ENCODE measurements at places on chromosomes 1 and 21.

- DNase-seq: no peak
These were observed 7.0 kb upstream of the TUT4 start for GRCh38 chr1:52559875-52560274.

GRCh38 chr1:31591425-31592093 is 15.2 kb downstream of the TINAGL1 start:
- no peak for DNase-seq

- no peak for DNase-seq
These were observed 4.9 kb upstream of the MAPKAPK2 start for GRCh38 chr1:206679738-206680211.

- DNase-seq: no peak
These were observed 71.3 kb downstream of the OBSCN start for GRCh38 chr1:228279011-228279721.

GRCh38 chr1:147600119-147601111 is 59.1 kb downstream of the BCL9 start:
- DNase-seq: no peak

DNA sequence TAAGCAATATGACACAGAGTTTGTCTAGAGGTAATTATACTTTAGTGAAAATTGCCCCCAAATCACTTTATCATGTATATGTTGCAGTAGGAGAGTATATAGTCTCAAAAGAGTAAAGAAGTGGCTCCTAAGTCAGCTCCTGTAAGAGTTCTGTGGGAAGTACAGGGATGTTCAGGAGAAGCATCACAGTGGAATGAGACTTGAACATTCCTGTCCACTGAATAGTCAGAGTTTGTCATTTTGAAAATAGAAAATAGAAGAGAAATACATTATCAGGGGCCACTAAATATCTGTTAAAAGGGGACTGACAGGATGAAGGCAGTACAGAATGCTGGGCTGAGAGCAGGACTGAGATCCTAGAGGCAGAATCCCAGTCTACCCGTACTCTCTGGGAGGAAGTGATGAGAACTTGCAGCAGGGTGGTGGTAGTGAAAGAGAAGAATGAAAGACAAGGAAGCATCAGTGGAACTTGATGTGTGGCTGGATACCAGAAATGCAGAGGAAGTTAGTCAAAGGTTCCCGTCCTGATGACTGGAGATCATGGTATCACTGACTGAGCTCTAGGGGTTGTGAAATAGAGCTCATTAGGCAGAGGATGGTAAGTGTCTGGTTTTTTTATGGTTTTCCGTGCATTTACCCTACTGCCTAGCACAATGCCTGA is 153.4 kb downstream of the FMN2 start:
- no peak for DNase-seq

GRCh38 chr1:117661027-117661426 is 55.2 kb downstream of the TENT5C start:
- peak; percentile 61 for DNase-seq

DNA sequence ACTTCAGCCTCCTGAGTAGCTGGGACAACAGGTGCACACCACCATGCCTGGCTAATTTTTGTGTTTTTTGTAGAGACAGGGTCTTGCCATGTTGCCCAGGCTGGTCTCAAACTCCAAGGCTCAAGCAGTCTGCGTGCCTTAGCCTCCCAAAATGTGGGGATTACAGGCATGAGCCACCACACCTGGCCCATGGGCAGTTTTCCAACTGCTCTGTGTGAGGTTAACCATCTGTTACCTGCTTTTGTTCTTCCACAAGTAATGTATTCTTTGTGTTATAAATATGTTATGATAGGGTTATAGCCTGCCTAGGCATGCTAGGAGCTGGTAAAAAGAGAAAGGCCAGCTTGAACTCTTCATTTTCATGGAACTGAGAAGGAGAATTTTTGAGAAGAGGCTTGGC is 30.7 kb downstream of the TUFT1 start:
- no peak for DNase-seq

- no peak for DNase-seq
These were observed at the start of gene ELF3 for GRCh38 chr1:202010180-202011015. ELF3 (plus strand) TSS chr1:202010587; CDS start chr1:202011137, 550 bp downstream.

DNA sequence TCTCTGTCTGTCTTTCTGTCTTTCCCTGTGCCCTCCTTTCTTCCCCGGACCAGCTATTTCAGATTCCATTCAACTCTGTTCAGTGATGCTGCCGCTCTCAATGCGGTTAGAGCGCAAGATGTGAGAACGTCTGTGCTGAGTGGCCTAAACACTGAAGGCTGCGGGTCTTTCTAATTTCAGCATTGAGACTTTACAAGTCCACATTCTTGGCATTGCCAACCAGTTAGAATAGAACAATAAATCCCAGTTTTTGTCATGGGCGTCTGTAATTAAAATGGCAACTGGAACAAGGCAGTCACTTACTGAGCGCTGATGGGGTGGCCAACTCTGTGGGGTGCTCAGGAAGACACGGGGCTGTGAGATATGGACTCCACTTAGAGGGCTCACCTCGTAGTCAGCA is 112.8 kb downstream of the DHRS3 start:
- no peak for DNase-seq

DNA sequence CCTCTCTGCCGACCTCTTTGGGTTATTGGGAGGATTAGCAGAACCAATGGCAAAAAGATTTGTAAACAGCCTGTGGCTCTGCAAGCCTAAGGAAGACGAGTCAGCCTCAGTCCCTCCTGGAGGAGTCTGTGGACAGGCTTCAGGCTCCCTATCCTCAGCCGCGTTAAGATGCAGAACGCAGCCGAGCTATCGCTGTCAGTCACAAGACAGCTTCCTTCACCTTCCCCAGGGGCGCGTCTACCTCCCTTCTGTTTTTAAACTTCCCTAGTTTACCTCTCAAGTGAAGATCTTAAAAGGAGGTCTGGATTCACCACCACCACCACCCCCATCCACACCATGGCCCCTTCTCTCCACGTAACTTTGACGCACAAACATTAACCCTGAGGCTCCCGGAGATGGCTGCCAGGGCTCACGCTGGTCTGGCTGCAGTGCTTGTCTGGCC is 738 bp downstream of the CAMK1G start:
- no peak for DNase-seq

DNA sequence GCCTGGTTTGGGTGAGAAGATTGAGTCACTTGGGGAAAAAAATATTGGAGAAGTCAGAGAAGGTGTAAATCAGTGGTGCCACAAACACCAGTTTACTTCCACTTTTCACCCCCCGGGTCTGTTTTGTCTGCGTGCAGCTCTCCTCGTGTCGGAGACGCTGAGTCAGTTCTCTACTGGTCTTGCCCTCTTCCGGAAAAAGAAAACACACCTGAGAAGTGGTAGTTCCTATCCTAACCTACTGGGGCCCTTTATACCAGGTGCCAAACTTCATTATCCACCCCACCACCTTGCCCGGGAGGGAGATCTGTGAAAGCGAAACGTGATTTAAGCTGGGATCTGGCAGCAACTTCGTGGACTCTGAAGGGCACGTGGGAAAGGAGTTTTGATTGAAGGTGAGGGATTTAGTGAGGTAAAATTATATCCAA is 855 bp upstream of the IVNS1ABP start:
- DNase-seq: peak; percentile 77

DNA sequence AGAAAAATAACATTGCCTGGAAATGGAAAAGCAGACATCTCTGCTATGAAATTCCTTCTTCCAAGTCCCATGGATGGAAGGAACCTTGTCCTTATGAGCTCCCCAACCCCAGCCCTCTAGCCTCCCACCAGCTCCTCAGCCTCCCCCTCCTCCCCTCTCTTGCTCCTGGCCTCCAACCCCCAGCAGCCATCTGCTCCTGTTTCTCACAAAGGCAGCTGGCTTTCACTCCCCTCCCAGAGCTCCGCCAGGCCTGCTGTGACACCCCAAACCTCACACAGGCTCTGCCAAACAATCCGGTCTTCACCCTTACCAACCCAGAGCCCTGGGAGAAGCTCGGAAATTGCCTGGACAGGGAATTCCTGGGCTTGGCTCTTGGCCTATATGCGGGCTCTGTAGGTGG is 69.2 kb downstream of the KLHDC7A start:
- no peak for DNase-seq
